ENCODE measurements at places on chromosomes 7 and 10. TPM values are rescaled to one million over a fixed set of nuclear protein-coding genes. Genes with fewer than 3 reads are reported as not detected.

KCP gene
- total RNA-seq: 5.1 TPM

GRCh38 chr7:85094046-85094725, 92.7 kb downstream of the SEMA3D start:
- DNase-seq: no peak

GRCh38 chr10:132440791-132441565, 44.0 kb downstream of the PWWP2B start:
- DNase-seq: no peak

GRCh38 chr7:158018971-158019645, 568.5 kb downstream of the PTPRN2 start:
- DNase-seq: peak; percentile 67

PRKCQ gene
- total RNA-seq: 0.35 TPM

Data from mesenteric fat pad (tissue), 1 donor.